SW 1271 (cell line): ENCODE measurements at places on chromosomes 6 and 20.

- DNase-seq = no peak
Measured at GRCh38 chr6:161354956-161355355, 81.1 kb upstream of the AGPAT4 start.

DNA sequence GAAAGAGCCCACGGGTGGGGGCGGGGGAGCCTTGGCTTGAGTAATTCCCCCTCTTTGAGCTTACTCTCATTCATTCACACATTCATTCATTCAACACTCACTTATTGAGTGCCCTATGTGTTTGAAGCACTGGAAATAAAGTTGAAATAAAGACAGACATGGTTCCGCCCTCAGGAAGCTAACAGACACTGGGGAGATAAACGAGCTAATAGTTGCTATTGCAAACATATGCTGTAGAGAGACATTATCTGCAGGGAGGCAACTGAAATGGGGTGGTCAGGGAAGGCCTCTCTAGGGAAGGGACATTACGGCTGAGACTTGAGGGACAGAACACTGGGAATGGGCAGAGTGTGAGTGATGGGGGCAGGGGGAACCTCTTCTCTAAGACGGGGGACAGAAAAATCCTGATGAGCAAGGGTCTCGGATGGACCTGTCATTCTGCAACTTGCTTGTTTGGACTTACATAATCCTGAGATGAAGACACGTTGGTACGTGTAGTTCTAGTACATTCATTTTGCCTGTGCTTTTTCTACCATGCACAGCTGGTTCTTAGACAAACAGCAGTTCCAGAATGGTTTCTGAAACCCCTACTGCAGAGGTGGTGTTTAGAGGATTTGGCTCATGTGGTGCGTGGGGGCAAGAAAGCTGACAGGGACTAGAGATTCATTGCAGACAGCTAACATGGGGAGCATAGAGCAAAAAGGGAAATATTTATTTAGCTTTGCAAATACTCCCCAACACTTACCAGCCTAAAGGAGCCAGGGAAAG is 71.1 kb upstream of the BLCAP start:
- no peak for DNase-seq

GRCh38 chr20:1811621-1812498 is 83.3 kb upstream of the SIRPA start:
- DNase-seq = no peak

- DNase-seq = no peak
Measured at GRCh38 chr6:156862711-156863110, 85.5 kb downstream of the ARID1B start.

DNA sequence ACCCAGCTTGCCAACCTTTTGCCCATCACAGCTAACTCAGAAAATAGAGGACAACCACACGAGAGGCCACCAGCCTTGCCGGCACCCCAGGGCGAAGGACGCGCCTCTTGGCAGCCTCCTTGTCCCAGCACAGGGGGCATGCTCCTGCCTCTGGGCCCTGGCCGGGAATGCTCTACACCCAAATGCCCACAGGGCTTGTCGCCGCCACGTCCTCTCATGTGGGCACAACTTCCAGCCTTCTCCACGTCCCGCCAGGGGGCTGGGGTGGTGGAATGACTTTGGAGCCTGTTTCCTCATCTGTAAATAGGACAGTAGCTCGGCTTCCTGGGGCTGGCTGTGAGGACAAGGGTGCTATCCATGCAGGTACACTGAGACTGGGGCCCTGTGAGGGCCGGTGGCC is 152.4 kb upstream of the MLN start:
- DNase-seq = no peak

- no peak for DNase-seq
Measured at GRCh38 chr20:45991616-45992015, 17.1 kb upstream of the MMP9 start.

DNA sequence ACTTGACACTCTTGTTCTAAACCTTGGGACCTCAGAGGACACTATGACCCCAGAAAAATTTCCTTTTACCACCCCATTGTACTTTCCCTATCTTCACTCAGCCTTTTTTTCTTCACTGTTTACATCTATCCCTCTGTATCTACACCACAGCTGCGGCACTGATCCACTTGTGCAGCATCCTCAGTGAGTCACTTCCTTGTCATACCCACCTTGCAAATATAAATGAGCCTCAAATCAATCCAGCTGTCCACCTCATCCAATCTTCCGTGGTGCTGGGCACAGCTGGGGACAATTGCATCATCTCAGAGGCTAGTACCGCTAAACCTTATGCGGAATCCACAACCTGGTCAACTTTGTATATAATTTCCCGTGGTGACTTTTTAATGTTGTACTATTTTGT is 710.5 kb downstream of the QKI start:
- DNase-seq = no peak

- no peak for DNase-seq
Measured at GRCh38 chr6:23316131-23316530, 746.8 kb downstream of the HDGFL1 start.

GRCh38 chr20:32607324-32607723 is 22.2 kb upstream of the NOL4L start:
- no peak for DNase-seq

- DNase-seq = no peak
Measured at GRCh38 chr6:128107682-128108081, 206.8 kb upstream of the THEMIS start.

- no peak for DNase-seq
Measured at GRCh38 chr20:59790346-59790745, 143.1 kb downstream of the SYCP2 start.

- DNase-seq = no peak
Measured at GRCh38 chr6:56757588-56757984, 114.9 kb upstream of the DST start.

GRCh38 chr6:162443101-162443500 is 284.5 kb downstream of the PRKN start:
- DNase-seq = no peak

DNA sequence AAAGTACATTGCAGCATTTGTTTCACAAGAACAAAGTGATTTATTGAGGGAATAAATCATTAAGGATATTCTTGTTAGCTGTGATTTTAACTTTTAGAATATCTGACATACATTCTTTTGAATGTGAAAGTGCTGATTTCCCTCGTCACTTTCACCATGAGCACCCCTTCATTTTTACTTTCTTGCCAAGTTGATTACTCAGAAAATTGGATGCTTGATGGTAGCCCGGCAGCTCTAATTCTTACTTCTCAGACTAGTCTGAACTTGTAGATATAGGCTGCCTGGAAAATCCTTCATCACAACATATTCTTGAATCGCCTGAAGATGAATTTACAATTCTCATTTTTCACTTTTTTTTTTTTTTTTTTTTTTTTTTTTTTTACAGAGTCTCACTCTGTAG is 147.1 kb upstream of the SMLR1 start:
- no peak for DNase-seq

GRCh38 chr6:52691718-52692117 is 20.8 kb downstream of the TMEM14A start:
- no peak for DNase-seq

- DNase-seq = no peak
Measured at GRCh38 chr20:58169450-58169849, 59.0 kb downstream of the ANKRD60 start.

DNA sequence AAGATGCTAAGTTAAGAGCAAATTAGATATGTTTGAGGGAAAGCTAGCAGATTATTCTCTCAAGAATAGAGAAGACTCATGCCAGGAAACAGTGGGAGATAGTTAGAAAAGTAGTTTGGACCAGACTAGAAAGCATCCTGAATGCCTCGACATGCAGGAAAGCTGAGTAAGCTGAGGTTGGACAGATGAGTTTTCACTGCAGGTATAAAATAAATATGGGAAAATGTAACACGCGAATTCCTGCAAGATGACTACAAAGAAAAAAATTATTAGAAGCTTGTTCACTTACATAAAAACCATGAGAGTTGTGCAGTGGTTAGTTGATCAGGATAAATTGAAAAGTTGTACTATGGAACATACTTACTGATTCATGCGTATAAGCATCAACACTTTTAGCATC is 484.2 kb upstream of the MANEA start:
- DNase-seq = no peak

GRCh38 chr6:17584241-17584803 is 15.8 kb upstream of the FAM8A1 start:
- DNase-seq = peak; percentile 88

- no peak for DNase-seq
Measured at GRCh38 chr6:108134213-108134970, 31.4 kb upstream of the NR2E1 start.

DNA sequence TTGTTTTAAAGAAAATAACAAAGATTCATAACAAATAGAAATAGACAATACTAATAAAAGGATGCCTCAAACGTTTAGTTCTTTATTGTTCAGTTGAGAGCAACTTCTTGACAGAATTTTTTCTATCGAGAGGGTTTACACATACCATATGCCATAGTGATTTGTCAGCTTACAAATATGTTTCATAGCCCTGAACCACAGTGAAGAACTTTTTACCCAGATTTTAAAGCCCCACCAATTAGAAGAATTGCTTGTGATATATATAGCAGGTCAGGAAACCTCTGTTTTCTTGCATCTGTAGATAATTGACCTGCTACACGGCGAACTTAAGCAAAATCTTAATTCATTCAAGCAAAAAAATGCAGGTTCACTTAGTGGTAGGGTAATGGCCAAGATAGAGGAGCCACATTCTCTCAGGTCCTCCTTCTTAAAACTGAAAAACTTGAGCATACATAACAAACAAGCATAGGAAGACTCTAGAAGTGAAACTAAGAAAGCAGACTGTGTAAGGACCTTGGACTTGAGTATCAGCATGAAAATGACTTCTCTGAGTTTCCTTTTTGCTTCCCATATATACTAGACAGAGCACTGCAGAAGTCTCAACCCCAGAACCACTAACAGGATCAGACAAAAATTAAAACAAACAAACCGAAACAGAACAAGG is 39.5 kb downstream of the CRISP1 start:
- no peak for DNase-seq

GRCh38 chr20:3783068-3783489 is 1.8 kb upstream of the SPEF1 start:
- DNase-seq = no peak
